H1 (cell line): ENCODE measurements at places on chromosomes 1 and 21.

DNA sequence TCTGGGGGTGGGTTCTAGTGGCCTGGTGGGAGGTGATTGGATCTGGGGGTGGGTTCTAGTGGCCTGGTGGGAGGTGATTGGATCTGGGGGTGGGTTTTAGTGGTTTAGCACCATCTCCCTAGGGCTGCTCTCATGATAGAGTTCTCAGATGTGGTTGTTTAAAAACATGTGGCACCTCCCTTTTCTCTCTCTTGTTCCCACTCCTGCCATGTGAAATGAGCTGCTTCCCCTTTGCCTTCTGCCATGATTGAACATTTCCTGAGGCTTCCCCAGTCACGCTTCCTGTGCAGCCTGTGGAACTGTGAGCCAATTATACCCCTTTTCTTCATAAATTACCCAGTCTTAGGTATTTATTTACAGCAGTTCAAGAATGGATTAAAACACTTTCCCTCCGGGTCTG, 327.3 kb upstream of the AJAP1 start:
- no peak for DNase-seq

- DNase-seq = no peak
Observed at GRCh38 chr1:179818743-179819173, 58.8 kb downstream of the TOR1AIP2 start.

- DNase-seq = no peak
Observed at GRCh38 chr21:45636951-45637646, 6.4 kb upstream of the PCBP3 start.

GRCh38 chr1:208065862-208066261, 154.9 kb upstream of the CD34 start:
- no peak for DNase-seq

- DNase-seq = no peak
Observed at GRCh38 chr1:66300972-66301451, 232.9 kb upstream of the SGIP1 start.

GRCh38 chr1:41646186-41646585, 161.7 kb upstream of the EDN2 start:
- DNase-seq = no peak

GRCh38 chr1:239306426-239306825, 79.9 kb upstream of the CHRM3 start:
- DNase-seq = no peak

DNA sequence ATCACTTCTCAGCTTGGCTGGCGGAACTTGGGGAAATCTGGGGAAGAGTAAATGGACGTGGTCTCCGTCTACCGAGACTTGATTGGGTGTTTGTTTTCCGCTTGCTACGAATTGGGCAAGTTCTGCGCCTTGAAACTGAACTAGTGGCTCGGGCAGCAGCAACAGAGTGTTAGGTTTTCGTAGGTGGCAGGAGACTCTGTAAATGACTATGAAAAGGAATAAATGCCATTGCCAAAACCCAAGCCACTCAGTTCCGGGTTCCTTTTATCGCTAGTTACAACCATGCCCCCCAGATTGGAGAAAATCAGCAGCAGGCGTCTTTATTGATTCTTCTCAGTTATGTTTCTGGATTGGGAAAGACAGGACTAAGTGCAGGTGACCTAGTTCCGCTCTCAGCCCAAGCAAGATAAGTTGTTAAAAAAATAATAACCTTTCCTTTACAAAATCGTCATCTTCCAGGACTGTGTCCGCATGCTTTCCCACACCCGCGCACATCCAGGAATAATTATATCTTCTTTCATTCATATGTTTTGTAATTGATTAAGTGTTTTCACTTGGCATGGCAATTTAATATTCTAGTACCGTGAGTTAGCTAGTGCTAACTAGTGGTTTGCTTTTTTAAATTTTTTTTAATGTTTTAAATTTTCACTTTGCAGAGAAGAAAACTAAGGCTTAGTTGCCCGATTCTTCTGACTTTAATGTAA, 3.4 kb downstream of the LHX9 start:
- no peak for DNase-seq

- no peak for DNase-seq
Observed at GRCh38 chr21:16504766-16505165, 775.0 kb downstream of the USP25 start.

GRCh38 chr1:228084325-228084724, 1.8 kb downstream of the ARF1 start:
- DNase-seq = no peak

DNA sequence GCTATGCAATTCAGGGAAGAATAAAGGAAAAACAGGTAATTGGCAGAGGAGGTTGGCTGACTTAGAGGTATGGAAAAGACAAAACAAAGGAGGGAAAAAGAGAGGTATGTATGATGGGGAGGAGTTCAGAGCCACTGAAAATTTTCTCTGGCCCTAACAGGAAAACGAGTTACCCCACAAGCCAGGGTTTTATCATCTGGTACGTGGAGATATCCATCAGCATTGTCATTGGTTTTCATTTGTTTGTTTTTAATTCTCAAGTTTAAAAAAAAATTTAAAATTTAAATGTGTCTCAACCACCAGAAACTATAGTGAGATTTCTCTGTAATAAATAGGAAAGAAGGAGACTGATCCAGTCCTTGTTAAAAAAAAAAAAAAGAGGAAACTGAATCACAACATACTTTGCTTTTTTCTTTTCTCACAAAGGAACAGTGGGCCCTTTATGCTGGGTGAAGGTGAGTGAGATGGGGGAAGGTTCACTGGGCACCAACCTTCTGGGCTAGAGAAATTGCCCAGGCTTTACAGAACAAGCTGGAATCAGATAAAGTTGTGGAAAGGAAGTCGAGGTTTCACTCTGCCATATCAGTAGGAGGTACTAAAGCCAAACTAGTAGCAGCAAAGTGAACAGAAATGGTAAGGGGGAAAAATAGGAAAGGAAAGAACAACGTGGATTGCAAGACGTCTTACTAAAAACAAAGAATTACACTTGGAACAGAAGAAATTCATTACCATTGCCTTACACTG, 2.7 kb downstream of the IFNAR2 start:
- no peak for DNase-seq

DNA sequence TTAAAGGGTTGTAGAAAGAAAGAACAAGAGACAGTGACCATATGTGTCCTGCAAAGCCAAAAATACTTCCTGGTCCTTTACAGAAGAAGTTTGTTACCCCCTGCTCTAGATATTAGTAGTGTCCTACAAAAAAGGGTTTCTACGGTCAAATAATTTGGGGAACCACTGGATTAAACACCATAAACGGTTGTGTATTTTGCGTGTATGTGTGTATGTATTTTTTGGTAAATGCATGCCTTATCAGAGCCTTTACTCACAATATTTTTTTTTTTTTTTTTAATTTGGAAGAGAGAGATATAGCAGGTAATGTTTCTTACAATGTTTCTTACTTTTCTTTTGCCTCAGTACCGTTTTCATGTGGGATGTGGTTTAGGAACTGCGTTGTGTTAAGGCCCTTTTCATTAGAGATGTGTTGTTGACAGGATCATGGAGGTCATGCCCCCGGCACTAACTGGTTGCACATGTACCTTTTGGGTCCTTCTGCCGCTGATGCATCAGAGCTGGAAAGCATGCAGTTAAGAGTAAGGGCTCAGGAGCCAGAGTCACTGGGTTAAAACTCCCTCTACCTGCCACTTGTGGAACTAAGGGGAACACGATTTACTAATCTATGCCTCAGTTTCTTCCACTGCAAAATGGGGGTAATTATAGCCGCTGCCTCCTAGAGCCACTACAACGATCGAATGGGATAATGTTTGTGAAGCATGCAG, 234.6 kb upstream of the KAZN start:
- DNase-seq = no peak

DNA sequence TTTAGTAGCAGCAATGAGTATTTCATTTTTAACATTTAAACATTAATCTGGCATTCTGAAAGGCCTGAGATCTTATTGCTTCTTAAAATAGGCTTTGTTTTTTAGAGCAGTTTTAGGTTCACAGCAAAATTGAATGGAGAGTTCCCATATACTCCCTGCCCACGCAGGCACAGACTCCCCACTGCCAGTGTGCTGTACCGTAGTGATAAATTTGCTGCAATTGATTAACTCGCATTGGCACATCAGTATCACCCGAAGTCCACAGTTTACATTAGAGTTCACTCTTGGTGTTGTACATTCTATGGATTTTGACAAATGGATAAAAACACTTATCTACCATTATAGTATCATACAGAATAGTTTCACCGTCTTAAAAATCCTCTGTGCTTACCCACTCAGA, 71.8 kb upstream of the ERRFI1 start:
- DNase-seq = no peak

GRCh38 chr1:171998711-171999110, 157.4 kb downstream of the DNM3 start:
- no peak for DNase-seq

DNA sequence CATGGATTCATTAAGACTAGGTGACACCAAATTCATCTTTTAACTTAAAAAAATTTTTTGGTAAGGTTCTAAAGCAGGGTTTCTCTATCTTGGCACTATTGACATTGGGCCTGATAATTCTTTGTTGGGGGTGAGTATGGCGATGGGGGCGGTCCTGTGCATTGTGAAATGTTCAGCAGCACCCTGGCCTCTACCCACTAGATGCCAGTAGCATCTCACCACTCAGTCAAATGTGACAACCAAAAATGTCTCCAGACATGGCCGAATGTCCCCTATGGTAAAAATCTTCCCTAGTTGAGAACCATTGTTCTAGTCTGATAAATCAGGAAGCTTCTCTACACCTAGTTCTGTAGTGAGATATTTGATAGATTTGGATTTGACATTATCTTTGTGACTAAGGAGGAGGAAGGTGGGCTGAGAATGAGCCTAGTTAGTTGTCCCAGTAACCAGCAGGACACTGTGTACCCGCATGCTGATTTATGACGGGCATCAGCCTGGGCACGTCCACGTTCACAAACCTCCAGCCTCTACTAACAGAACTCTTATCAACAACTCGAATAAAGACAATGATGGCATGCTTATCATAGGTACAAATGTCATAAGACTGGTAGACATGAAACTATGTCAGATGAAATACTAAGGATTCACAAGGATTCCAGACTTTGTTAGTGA, 104.6 kb downstream of the KCND3 start:
- DNase-seq = no peak

- no peak for DNase-seq
Observed at GRCh38 chr1:178619042-178619927, 105.8 kb upstream of the RALGPS2 start.

- no peak for DNase-seq
Observed at GRCh38 chr1:243526180-243526579, 270.3 kb downstream of the SDCCAG8 start.

DNA sequence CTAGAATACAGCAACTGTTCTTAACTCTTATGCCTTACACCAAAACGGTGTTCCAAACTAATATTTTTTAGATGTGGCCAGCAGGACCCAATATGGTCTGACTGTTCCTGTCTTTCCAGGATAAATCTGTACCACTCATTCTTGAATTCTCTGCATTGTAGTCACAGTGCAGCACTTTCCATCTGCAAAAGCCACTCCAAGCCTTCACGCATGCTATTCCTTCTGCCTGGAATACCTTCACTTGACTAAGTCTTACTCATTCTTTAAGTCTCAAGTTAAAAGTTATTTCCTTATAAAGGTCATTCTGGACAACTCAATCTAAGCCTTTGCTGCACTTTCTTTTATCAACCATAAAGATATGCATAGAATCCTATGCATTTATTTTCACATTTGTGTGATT, 1194.5 kb downstream of the PLA2G4A start:
- no peak for DNase-seq

DNA sequence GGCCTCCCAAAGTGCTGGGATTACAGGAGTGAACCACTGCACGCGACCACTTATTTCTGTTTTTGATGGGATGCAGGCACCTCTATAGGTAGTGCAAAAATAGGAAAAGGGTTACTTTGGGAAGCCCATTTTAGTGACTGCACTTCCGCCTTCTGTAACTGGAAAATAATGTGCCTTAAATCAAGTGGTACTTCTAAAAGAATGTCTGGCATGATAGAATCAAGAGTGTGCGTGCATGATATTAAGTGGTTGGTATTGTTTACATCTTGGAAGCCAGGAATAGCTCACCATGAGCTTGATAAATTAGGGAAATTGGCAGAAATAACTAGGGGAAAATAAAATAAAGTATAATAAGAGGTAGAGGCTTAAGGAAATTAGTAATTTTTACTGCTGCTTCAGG, 1067.0 kb downstream of the ADGRL2 start:
- no peak for DNase-seq

DNA sequence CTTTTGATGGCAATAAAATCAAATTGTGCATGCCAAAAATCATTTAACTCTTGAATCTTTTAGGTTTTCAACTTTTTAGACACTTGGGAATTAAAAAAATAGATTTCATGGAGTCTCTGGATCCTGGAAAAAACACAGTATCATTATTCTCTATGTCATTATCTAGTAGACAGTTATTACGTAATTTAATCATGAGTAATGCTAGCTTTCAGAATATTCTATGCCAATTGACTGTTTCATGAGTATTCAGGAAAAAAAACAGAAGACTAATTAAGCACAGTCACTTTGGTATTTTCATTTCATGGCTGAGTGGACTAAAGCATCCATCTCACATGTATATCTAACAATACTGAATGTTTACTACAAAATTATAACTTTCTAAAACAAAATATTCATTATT, 44.0 kb downstream of the ODF2L start:
- DNase-seq = no peak

- DNase-seq = no peak
Observed at GRCh38 chr1:99652881-99653281, 7.0 kb downstream of the PALMD start.
